ENCODE measurements at places on chromosomes 1 and 21.

DNA sequence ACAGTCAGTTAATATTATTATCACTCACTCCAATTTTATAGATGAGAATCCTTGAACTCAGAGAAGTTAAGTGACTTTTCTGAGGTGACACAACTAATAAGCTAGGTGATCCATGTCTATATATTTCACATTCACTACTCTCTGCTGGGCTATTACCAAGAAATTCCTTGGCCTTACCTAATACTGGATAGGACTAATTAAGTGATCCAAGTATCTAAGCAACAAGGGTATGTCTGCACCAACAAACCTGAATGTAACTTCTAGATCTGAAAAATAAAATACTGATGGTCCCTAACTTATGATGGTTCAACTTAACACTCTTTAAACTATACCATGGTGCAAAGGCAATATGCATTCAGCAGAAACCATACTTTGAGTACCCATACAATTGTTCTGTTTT, 14.8 kb upstream of the CASQ2 start:
- DNase-seq, result no peak

GRCh38 chr1:235844776-235845175, 21.9 kb downstream of the LYST start:
- no peak for DNase-seq

GRCh38 chr21:39016740-39017315, 166.4 kb downstream of the PSMG1 start:
- DNase-seq, result no peak

- no peak for DNase-seq
Measured at GRCh38 chr1:86352086-86352485, 44.0 kb downstream of the ODF2L start.

DNA sequence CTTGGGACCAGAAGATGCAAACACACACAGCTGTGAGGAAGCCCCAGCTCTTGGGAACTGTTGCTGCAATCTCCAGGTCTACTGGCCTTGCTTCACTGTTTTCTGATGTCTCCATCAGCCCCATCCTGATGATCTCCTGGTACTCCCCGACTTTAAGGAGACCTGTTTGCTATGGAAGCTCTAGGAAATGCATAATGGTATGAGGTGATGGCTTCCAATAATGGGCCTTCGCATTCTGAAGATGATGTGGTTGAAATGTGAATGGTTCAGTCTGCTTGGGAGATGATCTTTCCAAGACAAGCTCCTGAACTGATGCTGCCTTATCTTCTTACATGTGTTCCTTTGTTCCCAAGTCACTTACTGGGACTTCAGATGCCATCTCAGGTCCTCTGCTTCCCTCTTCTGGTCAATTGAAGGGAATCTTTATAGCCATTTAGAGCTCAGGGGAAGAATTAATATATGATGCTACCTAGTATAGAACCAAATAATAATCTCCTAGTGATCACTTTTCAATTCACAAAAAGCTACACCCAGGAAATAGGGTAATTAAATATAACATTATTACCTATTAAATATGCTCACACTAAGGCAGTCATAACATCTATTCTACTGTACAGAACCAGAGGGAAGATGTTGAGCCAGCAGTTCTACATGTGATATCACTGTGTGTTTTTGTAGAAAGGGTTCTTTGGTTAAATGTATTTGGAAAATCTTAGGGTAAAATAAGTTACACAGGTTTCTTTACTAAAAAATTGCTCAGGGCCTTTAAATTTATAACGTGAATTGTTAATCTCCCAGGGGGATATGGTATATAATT, 73.9 kb upstream of the VTCN1 start:
- DNase-seq, result peak; percentile 51

GRCh38 chr1:204443871-204444581, 32.4 kb upstream of the PPP1R15B start:
- no peak for DNase-seq

- DNase-seq, result no peak
Measured at GRCh38 chr1:11860587-11860986, 1.8 kb upstream of the NPPB start.

- DNase-seq, result no peak
Measured at GRCh38 chr1:168921629-168922028, 184.9 kb upstream of the ATP1B1 start.

DNA sequence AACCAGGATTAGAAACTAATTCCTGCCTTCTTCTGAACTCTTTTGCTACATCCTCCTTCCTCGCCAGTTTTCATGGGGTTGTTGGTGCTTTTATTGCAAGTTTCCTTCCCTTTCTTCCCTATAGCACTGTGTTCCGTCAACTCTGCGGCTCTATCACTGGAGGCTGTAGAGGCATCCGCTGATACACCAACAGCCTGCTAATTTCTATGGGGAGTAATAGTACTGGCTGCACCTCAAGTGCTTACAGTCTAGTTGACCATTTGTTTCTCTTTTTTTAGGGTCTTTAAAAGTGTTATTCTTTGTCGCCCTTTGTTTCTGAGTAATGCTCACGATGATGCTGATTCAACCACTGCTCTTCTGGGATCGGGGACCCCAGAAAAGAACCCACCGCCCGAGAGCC, 746 bp downstream of the MIS18A start:
- no peak for DNase-seq

- no peak for DNase-seq
Measured at GRCh38 chr1:111154021-111154999, 14.3 kb downstream of the CEPT1 start.

DNA sequence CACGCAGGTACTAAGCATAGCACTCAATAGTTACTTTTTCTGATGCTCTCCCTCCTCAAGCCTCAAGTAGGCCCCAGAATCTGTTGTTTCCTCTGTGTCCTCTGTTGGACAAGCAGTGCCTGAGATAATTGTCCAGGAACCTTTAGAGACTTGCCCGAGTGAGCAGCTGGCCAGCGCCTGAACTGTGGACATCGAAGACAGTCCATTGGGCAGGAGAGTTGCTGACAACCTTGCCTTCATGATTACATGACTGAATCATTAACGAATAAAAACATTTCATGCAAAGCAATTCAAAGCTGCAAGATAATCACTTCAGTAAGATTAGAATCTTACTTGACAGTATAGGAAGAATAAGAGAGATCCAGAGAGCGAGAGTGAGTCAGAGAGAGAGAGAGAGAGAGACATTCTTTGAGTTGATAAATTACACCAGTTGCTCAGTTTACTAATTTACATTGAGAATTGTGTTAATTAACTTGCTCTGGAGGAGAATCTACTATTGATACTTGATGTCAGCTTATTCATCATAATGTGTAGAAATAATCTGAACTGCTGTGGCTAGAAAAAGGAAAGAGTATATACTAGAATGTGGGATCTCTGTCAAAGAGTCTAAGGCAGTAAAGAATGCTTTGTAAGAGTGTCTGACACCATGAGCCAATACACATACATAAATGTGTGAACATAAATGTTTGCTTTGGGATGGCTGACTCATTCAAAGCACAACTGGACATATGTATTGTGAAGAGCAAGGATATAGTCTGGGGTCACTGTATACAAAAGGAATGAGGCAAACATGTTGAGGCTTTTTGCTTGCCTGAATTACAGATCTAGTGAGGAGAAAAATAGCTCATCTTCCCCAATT, 216.0 kb downstream of the ZNF326 start:
- no peak for DNase-seq

DNA sequence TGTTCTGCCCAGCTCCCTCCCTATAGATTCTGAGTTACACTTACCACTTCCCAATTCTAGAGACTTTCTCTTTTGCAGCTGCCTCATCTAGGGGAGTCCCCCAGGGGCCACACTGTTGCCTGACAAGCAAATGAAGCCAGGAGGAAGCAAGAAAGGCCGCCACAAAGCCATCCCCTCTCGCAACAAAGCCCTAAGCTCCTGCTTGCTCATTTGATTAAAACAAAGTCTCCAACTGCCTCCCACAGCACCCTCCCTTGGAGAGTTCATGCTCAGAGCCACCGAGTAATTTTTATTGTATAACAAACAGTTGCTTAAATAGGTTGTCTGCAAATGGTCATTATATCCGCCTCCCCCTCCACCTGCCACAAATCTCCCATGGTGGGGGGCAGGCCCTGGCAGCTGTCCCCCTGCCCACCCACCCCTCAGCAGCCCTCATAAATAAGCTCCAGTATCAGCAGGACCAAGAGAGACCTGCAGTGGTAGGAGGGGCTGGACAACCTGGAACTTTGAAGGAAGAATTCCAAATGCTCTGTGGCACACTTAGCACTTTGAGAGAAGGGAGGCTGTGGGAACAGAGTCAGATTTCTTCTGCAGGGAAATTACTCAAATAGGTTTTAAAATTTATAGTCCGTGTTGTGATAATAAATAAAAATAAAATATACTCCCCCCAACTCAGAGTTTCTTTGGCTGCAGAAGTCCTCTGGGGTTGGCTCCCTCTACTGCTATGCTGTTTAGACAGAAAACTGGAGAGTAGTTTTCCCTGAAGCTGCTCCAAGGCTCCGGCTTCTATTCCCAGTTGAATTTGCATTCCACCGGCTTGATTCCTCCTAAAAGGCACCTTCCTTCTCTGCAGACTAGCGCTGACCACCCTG, 237.5 kb downstream of the TTLL7 start:
- no peak for DNase-seq

GRCh38 chr1:43539726-43540434, 9.2 kb downstream of the PTPRF start:
- DNase-seq, result no peak

GRCh38 chr1:13498553-13498952, 15.2 kb downstream of the LRRC38 start:
- no peak for DNase-seq

DNA sequence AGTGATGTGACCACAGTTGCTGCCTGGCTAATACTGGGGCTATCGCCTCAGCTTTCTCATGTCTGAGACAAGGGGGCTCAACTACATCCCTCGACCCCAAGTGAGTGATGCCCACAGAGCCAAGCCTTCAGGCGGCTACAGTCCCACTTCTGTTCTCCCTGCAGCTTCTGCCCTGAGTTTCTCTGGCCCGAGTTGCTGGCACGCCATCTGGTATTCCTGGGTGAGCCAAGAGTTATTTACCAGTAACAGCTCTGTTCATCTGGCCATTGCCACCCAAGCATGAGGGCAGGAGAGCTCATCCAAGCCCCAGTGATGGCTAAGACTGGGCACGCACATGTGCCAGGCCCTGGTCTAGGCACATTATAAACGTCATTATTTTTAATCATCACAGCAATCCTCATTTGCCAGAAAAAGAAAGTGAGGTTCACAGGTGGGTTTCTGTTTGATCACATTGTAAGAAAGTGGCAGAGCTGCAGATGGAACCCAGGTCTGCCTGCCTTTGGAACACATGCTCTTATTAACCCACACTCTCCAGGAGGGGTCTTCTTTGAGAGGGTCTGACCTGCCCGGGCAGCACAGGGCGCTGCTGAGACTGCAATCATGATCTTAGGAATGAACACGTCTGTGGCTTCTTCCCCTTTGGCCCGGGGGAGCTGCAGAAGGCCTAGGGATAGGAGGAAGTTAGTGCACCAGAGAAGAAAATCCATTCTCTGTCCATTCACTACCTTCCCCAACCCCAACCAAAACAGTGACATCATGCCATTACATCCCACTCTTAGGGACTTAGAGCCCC, 27.5 kb downstream of the KCND3 start:
- DNase-seq, result no peak

- no peak for DNase-seq
Measured at GRCh38 chr1:226798427-226799411, 59.6 kb upstream of the ITPKB start.

- no peak for DNase-seq
Measured at GRCh38 chr21:29568020-29568697, 269.4 kb downstream of the BACH1 start.

GRCh38 chr1:196467230-196467925, 140.9 kb downstream of the KCNT2 start:
- DNase-seq, result no peak

- DNase-seq, result no peak
Measured at GRCh38 chr21:29843804-29844203, 96.0 kb downstream of the GRIK1 start.

- no peak for DNase-seq
Measured at GRCh38 chr1:53509775-53510174, 50.6 kb downstream of the DMRTB1 start.

DNA sequence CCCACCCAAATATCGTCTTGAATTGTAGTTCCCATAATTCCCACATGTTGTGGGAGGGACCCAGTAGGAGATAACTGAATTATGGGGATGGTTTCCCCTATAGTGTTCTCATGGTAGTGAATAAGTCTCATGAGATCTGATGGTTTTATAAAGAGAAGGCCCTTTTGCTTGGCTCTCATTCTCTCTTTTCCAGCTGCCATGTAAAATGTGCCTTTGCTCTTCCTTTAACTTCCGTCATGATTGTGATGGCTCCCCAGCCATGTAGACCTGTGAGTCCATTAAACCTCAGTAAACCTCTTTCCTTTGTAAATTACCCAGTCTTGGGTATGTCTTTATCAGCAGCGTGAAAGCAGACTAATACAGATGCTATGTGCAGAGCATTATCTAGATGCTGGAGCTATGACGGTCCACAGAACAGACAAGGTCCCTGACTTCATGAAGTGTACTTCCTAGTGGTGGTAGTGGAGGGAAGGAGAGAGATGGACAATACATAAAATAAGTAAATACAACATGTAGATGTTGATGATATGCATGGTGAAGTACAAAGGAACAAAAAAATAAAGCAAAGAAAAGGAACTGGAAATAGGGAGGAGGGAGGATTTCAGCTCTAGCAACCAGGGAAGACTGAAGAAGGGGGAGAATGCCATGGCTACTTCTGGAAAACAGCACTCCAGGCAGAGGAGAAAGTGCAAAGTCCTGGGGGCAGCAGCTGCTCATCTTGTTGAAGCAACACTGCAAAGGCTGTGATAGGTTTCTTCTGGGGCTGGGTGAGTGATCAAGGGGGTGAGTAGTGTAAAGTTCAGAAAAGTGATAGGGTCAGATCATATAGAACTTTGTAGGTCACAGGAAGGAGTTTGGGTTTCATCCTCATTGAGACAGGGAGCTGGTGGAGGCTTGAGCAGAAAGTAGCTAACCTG, 6.8 kb upstream of the RCAN1 start:
- DNase-seq, result no peak

DNA sequence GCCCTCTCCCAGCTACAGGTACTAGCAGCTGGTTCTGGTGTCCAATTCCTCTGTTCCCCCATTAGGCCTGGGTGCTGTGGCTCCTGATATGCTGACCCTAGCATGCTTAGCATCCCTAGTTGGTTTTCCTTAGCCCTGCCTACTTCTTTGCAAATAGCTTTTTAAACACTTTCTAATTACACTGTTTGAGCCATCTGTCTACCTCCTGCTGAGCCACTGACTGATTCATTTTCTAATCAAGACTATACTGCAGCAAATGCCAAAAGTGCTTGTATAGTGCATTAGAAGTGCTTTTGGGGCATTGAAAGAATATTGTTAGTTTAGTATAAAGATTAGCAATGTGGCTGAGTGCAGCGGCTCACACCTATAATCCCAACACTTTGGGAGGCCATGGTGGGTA, 36.3 kb downstream of the ERICH3 start:
- no peak for DNase-seq

GRCh38 chr1:98001764-98002163, 80.9 kb upstream of the DPYD start:
- no peak for DNase-seq

DNA sequence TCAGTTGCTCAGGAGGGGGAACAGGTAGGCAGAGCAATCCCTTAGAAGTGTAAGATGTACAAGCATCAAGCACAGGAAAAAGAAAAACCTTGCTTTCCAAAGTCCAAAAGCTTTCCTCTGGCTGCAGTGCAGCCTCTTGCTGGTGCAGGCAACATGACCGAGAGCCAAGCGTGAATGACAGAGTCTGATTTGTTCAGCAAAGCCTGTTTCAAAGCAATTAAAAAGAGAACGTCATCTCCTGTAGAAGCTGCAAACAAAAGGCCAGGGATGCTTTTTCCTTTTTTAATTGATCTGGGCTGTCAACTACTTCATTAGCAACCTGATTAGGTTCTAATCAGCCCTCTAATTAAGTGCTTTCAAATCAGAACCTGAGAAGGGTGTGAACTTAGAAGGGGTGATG, 38.2 kb upstream of the PLA2G2C start:
- DNase-seq, result no peak

- peak; percentile 30 for DNase-seq
Measured at GRCh38 chr1:231872461-231872910, 245.9 kb downstream of the DISC1 start.
